ENCODE measurements at places on chromosomes 16 and 17. TPM values are rescaled to one million over a fixed set of nuclear protein-coding genes. Genes with fewer than 3 reads are reported as not detected.

Gene BMERB1
- 72.8 TPM for polyA plus RNA-seq

DNA sequence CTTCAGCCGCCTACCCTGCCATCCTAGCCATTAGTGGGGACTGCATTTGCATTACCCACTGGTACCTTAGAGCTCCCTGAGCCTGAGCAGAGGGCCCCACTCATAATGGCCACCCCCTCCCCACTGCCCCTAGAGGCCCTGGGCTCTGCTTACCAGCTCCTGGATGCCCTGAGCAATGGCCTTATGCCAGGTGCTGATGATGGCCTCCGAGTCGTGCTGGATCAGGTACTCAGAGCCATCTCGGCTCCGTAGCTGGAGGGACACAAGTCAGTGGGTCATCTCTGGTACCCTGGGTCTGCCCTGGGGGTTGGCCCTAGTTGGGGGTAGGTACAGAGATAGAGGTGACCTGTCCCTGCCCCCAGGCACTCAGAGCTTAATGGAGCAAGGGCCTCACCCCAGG, 34.9 kb downstream of the ARHGAP27 start:
- no peak for DNase-seq

Gene ZNF205
- polyA plus RNA-seq: 9.0 TPM

GRCh38 chr17:62049299-62049698, 15.8 kb downstream of the MED13 start:
- no peak for DNase-seq

GRCh38 chr17:80791758-80792284, 199.8 kb upstream of the CHMP6 start:
- DNase-seq: peak; percentile 86

- no peak for DNase-seq
Measured at GRCh38 chr17:6981426-6981825, 14.4 kb upstream of the ALOX12 start.

- DNase-seq: no peak
Measured at GRCh38 chr17:48014595-48015111, 22.9 kb downstream of the COPZ2 start.

DNA sequence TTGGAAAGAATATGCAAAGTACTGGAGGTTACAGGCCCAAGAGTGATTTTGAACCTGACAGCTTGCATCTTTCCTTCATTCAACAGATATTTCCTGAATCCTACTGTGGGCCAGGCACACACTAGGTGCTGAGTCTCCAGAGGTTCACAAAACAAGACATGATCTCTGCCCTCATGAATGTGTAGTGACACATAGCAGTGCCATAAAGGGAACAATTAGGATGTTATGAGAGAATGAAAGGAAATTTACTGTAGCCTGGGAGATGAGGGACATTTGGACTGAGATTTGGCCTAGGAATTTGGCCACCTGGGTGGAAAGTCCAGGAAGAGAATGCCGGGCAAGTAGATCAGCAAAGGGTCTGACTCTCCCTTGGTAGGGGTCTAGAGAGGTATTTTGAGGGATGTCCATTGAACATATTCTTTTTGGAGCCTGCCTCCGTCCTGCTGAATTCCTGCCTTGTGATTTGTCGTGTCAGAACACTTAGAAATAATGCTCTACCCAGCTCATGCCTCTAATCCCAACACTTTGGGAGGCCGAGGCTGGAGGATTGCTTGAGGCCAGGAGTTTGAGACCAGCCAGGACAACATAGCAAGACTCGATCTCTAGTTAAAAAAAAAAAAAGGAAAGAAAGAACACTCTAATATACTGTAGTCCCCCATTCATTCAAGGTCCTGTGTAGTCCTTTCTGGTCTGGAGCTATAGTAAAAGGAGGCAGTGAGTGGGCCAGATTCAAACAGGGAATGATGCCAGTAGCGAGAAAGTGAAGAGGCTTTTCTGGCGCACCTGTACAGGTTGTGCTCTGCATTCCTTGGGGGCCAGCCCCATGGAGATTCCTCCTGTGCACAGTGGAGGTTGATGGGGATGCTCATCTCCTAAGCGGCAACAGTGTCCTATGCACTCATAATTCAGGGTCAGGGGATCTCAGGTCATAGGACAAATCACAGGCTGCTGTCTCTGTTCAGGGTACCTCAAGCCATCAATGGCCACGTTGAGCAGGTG, 90.6 kb upstream of the CLEC18A start:
- DNase-seq: no peak

GRCh38 chr16:25210758-25211157, 6.0 kb upstream of the AQP8 start:
- DNase-seq: no peak

- no peak for DNase-seq
Measured at GRCh38 chr16:69496376-69496775, 69.4 kb upstream of the NFAT5 start.

Gene ZP2
- not detected for polyA plus RNA-seq

DNA sequence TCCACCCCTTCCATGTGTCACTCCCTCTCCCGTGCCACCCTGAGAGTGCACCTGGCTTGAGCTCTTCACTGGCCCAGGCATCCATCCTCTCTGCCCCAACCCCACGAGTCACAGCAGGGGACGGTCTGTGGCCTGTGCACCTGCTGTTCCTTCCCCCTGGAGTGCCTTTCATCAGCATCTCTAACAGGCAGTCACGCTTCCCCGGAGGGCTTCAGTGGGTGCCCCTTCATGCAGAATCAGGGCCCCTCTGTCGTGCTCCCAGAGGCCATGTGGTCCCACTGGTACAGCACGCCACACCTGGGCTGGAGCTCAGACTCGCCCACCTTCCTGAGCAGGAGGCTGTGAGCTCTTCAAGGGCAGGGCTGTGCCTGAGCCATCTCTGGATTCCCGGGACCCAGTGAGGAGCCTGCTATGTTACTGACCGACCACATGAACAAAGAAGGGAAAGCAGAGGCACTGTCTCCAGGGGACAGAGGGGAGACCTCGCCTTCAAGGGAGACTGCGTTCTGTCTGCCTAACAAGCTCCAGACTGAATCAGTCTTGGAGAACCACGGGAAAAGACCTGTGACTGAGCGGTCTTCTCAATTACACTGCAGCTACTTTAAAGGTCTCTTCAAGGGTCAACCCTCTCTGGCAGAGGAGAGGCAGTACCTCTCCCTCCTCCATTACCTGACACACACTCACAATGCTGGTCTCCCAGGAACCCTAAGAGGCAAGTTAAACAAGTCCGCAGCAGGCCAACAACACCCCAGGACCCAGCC, 78.8 kb upstream of the DOC2B start:
- no peak for DNase-seq

DNA sequence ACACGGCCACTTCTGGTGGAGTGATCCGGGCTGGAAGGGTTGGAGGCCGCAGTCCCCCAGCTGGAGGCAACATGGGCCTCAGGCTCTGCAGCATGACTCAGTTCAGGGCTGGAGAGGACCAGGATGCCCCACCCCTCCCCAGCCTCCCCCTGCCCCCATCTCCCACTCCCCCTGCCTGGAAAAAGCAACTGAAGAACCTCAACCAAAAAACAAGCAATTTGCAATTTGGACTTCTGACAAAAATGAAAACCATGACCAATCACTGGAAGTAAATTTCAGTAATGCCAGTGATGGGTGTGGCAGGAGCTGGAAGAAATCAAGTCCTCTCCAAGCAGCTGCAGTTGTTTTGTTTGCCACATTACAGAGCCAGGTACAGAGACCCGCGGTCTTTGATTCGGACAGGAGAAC, 6.6 kb upstream of the MIF4GD start:
- DNase-seq: peak; percentile 76

Gene CRYBA1
- polyA plus RNA-seq: not detected

- no peak for DNase-seq
Measured at GRCh38 chr17:47882695-47883588, 13.1 kb upstream of the SP2 start.

DNA sequence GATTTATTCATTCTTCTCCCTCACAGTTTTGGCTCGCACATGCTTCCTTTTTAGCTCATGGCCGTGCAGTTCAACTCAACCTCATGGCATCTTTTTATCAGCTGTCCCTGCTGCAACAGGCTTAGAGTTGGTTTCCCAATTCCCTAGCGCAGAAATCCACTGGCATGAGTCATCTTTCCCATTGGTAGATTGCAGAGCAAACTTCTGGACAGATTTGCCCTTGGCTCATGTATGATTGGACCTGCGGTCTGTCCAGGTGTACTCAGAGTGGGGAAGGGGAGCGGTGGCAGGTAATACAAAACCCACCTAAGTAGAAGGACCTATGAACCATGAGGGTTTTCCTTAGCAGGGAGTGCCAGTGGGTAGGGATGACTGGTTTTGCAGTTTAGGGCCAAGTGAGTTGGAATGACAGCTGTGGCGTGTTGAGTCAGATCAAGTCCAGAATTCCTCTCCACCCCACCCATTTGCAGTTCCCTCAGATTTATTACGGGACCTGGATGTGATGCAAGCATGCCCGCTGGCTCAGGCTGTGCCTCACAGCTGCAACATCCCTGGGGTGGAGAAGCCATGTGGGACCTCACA, 584.7 kb downstream of the WWOX start:
- DNase-seq: peak; percentile 77

- no peak for DNase-seq
Measured at GRCh38 chr16:11797957-11798299, 870 bp upstream of the ZC3H7A start.

- DNase-seq: no peak
Measured at GRCh38 chr16:84144209-84144858, 643 bp downstream of the HSDL1 start.

Gene PRR35
- polyA plus RNA-seq: not detected

All from BJ (cell line).